Stimulated activated CD8-positive, alpha-beta memory T cell treated with anti-CD3 and anti-CD28 coated beads, Interleukin-7, amount 100 ng/mL, for 4 hours (primary cell): ENCODE measurements at places on chromosomes 1 and 21.
A peak's percentile ranks its signal among the peaks of the same experiment; 100 is the strongest.

DNA sequence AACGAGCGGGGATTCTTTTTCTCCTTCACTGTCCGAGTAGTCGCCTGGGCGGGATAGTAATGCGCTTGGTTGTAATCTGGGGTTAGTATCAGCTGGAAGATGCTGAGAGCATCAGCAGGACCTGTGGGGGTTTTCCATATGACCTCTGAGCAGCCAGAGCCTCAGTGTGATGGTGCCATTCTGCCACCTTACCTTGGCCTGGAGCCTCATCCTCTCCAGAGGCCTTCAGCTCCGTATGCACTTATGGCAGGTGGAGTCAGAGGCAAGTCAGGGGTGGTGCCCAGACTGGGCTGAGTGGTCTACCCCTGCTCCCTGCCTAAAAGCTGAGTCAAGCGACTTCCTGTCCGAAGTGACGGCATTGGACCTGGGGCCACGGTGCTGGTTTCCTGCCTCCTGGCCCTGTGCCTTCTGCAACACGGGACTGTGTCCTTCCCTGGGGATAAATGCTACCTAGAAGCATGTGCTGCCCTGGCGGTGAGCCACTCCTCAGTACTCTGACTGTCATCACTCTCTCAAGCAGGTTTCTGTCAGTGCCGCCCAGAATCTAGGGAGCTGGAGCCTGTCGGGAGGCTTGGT, 24.7 kb downstream of the TENT5C start:
- DNase-seq: no peak

- DNase-seq: no peak
Measured at GRCh38 chr1:205542367-205542766, 37.9 kb downstream of the CDK18 start.

GRCh38 chr1:110606657-110607535, 738 bp upstream of the KCNA2 start:
- DNase-seq: no peak

GRCh38 chr1:190453550-190453949, 24.1 kb downstream of the BRINP3 start:
- DNase-seq: no peak

DNA sequence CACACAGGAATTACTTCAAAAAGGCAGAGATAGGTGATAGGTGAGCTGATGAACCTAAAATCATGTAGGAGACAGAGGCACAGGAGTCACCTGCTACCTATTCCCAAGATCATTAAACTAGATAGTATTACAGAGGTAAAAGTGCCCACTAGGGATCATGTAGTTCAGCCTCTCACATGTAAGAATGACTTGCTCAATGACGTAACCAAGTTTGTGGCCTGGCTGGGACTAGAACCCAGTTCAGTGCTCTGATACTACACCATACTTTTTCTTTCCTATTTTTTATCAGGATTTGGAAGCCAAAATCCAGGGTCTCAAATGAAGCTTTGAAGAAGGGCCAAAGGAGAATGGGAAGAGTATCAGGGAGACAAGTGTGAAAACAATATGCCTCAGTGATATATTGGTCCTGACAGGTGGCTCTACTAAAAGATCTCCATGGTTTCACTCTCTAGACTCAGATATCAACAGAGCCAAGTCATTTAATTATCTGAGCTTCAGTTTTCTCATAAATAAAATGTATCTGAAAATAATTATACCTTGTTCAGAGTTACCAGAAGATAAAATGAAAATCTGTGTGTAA, 87.3 kb upstream of the SLFNL1 start:
- no peak for DNase-seq

GRCh38 chr1:15833069-15833679, 14.3 kb upstream of the SPEN start:
- DNase-seq: peak; percentile 34

DNA sequence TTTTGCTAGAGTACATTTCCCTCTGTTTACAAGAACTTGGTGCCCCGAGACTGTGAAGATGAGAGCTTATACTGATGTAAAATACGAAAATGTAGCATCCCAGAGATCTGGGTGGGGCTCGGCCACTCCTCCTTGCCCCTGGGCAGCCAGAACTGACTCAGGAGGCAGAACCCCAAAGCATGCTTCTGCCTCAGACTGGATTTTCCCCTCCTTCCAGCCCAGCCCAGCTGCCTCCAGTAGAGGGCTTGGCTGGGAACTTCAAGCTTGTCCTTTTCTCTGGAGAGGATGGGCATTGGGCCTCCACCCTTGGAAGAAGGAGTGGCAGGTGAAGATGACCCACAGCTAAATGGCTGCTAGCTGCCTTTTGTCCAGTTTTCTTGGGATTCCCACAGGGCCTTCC, 24.3 kb upstream of the BTG2 start:
- no peak for DNase-seq

GRCh38 chr1:172212124-172212523, 208.4 kb upstream of the C1orf105 start:
- DNase-seq: no peak

DNA sequence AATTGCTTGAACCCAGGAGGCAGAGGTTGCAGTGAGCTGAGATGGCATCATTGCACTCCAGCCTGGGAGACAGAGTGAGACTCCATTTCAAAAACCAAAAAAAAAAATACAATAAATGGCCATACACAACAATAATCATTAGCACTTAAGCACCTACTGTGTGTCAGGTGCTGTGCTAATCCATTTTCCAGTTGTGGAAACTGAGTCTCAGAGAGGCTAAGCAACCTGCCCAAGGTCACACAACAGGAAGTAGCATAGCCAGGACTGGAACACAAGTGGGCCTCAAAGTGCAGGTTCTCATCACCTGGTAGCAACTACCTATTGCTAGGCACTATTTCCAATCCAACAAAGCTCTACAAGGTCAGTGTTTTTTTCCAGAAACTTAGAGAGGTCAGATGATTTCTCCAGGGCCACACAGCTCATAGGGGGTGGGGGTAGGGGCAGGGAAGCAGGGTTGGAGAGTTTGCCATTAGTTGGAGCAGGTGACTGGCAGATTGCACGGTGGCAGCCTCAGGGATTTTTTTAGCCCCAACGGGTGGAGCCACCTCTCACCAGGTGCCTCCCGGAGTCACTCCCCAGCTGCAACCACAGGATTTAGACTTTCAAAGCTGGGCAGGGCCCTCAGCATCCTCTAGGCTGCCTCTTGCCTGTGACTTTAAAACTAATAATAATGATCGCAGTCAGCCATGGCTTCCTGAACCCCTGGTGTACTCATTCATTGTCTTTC, 52.5 kb upstream of the ID3 start:
- DNase-seq: no peak

GRCh38 chr21:31351960-31352359, 7.9 kb upstream of the TIAM1 start:
- DNase-seq: no peak

- DNase-seq: no peak
Measured at GRCh38 chr1:66168467-66168887, 365.5 kb upstream of the SGIP1 start.

GRCh38 chr21:37072274-37072987, 440 bp downstream of the PIGP start:
- DNase-seq: no peak

GRCh38 chr1:98662356-98662670, 792 bp downstream of the SNX7 start:
- no peak for DNase-seq

DNA sequence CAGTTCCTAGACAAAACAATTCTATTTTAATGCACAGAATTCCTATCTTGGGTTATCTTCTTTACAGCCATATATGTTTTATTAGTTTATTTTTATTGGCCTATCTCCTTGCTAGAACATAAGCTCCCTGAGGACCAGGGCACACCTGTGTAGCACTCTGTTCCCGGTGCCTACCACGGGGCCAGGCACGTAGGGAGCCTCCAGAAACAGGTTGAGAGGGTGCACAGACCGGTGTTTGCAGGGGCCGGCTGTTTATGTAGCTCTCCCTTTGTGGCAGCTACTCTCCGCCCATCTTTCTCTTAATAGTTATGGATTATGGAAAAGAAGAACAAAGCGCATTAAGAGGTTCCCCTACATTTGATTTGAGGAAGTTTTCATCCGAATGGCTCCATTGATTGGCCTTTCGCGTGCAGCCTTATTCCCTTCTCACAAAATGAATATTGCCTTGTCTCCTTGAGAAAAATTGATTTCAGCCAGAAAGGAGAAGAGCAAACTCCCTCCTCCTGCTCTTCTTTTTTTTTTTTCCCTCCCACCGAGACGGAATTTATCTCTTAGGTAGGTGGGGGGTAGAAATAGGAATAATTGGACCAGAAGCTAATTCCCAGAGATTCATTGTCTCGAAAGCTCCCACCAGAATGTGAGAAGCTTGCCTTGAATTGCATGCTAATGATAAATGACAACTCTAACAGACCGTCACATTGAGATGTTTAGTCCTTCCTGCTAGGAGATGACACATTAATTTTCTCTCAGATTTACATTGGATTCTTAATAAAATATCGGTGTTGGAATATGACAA, 447.4 kb downstream of the CAMTA1 start:
- DNase-seq: no peak

GRCh38 chr1:156586892-156587477, 4.6 kb upstream of the NAXE start:
- no peak for DNase-seq

- DNase-seq: no peak
Measured at GRCh38 chr21:37000381-37000780, 6.1 kb upstream of the RIPPLY3 start.

GRCh38 chr21:38909929-38910328, 104.2 kb downstream of the ETS2 start:
- no peak for DNase-seq

GRCh38 chr1:67314696-67315095, 7.0 kb downstream of the IL12RB2 start:
- DNase-seq: no peak

DNA sequence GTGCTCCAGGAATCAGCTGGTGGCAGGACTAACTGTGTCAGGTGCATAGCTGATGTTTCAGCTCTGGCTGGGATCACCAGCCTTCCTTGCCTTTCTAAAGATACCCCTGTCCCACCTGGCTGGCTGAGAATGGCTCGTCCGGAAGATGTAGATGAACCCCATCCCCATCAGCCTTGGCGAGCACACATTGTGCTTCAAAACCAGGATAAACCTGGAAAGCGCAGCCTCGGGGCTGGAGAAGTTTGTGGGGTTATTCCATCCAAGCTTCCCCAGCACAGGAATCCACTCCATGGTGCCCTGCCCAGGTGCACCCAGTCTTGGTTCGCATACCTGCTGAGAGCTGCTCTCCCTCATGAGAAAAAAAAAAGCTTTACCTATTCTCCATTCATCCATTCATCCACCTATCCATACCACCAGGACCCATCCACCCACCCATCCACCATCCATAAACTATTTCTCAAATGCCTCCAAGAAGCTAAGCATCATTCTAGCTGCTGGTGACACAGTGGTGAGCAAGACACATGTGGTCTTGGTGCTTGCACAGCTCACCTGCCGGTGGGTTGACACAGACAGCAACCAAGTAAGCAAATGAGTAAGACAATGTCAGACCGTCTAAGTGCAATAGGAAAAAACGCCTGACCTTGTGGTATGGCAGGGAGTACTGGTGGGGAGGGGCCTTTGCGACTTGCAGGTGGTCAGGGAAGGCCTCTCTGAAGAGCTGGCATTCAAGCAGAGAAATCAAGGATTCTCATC, 94.0 kb downstream of the DMRTB1 start:
- DNase-seq: no peak

DNA sequence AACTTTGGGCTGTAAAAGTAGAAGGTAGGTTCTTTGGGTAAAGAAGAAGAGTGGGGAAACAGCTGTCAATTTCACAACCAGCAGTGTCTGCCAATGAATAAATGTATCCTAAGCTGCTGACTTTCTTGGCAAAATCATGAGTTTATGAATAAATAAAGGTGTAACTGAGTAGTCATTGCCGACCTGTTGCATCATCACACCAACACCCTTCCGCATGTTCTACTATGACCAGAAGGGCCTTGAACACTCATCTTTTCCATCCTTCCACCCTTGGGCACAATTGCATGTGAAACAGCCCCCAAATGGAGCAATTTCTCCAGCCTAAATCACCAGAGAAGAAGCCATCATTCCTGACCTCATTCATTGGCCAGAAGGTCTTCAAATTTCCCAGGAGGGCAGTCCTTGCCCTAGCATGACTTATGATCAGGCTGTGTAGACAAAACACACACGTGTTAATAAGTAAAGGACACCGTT, 31.2 kb upstream of the QSOX1 start:
- no peak for DNase-seq

DNA sequence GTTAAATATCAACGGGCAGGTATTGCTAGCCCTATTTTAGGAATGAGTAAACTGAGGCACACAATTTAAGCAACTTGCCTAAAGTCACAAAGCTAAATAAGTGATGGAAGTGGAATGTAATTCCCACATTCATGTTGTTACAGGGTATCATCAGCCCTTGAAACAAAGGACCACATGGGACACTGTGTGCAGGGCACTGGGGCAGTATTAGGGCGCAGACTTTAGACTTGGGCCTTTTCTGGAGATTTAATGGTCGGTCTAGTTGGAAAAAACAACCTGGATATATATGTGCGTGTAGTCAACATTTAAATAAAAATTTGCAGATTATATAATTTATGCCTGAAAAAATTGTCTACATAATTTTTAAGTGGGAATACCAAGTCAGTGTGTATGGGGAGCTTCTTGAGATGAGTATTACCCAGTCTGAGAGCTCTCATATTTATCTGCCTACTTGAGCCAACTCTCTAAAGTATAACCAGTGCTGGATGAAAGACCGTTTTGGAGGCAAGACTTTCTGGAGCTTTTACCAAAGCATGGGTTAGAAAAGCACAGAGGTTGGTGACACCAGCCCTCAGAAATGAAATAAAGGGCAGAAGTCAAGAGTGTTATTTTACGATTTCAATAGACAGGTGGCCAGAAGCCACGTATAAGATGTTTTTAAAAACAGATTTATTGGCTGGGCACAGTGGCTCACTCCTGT, 1.6 kb downstream of the KDM1A start:
- no peak for DNase-seq

GRCh38 chr1:222284466-222284865, 263.4 kb downstream of the HHIPL2 start:
- DNase-seq: no peak

- no peak for DNase-seq
Measured at GRCh38 chr1:205692423-205692822, 12.1 kb upstream of the SLC45A3 start.

DNA sequence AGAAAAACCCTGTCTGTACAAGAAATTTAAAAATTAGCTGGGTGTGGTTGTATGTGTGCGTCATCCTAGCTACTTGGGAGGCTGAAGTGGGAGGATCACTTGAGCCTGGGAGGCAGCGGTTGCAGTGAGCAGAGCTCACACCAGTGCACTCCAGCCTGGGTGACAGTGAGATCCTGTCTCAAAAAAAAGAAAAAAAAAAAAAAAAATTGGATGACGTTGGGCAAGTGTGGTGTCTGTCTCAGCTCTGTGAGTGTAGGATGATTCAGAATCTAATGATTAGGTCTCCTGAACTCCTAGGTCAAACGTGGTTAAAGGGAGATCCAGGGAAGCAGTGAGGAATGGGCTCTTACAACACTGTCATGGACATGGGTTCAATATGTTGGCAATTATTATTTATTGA, 435.9 kb downstream of the KIF26B start:
- DNase-seq: no peak

GRCh38 chr1:200856716-200857357, 15.9 kb upstream of the GPR25 start:
- no peak for DNase-seq

DNA sequence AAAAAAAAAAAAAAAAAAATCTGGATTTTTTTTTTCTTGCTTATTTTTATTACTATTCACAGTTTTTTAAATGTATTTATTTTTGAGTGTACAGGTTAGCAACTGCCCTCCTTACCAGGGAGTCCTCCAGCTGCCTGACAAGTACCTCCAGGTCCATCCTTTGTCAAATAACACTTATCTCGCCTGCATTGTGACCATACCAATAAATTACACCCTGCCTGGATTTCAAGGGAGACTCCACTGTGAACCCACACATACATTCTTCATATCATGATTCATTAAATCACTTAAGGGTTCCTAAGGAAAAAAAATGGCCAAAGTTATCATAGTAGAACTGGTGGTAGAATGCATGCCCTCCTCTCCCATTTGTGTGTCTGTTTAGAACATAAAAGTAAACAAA, 38.4 kb downstream of the EEIG2 start:
- no peak for DNase-seq
